T-helper 2 cell treated with Interferon-gamma antibody and Interleukin-4, amounts not matched to agents 5 μg/mL and 100 μg/mL, for 36 hours (primary cell): ENCODE measurements at places on chromosomes 6 and 20.

GRCh38 chr20:3797592-3798372 lies 1.7 kb downstream of the CDC25B start:
- peak; percentile 54 for DNase-seq

DNA sequence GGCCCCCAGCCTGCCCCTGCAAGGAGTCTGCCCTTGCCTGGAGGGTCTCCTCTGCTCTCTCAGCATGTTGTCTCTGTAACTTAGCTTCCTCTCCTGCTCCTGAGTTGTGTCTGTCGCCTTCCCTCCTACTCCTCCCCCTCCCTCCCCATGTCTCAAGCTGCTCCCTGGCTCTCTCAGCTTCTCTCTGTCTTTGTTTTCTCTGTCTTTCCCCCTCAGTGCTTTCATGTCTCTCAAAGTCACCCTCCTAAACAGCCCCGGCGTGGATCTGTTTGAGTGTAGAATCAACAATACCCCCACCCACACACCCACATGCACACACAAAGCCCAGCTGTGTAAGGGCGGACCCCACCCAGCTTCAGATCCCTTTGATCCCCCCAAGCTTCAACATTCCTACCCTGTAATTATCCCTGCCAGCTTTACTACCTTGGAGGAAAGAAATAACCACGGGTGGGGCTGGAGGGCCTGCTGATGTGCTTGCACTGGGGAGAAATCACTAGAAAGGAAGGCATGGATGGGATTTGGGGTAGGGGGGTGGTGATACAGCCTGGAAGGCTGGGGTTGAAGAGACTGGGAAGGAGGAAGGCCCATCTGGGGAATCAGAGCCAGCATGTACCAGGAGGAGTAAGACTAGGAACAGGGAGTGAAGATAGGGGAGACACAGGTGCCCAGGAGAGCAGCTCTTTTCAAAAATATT lies 1.0 kb upstream of the LY6G6D start:
- DNase-seq: no peak

DNA sequence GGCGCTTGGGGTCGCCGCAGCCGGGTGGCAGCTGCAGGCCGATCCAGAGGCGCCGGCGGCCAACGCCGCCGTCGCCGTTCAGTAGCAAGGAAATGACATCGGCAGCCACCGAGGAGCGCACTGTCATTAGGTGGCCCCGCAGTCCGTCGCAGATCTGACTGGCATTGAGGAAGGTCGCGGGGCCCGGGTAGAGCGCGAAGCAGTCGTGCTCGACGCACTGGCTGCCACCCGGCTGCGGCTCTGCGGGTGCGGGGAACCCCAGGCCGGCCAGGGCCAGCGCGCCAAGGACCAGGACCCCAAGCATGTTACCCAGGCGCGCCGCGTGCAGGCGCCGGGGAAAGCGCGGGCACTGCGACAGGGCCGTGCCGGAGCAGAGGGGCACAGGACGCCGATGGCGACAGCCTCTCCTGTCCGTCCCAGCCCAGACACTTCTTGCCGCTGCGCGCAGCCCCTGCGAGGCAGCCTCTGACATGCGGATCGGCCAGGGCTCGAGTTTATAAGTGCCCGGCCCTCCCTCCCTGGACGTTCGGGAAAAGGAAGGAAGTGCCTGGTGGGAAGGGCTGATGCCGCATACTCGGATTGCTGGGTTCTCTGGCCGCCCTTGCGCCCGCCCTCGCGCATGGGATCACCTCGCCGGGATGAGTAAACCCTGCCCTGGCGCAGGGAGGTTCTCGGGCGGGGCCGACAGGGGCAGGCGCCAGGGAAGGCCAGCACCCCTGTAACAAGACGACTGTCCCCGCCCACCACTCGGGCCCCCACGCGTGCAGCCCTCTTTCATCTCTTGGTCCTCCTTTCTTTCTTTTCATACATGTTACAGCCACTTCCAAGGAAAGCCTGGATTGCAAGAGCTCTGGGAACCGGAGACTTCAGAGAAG lies at the start of gene THBD:
THBD (minus strand) TSS at position 472 of the 875 bp plus-strand sequence; CDS start at position 304, 168 bp downstream.
- no peak for DNase-seq

- no peak for DNase-seq
These were observed 54.3 kb upstream of the NFATC2 start for GRCh38 chr20:51596668-51597388.
